Stimulated activated CD4-positive, alpha-beta T cell treated with anti-CD3 and anti-CD28 coated beads, TNF-alpha, amount 100 ng/mL, for 48 hours (primary cell): ENCODE measurements at places on chromosomes 12 and 14.
A peak's percentile ranks its signal among the peaks of the same experiment; 100 is the strongest.

GRCh38 chr12:111453071-111453989 is 47.6 kb downstream of the SH2B3 start:
- DNase-seq, result no peak

DNA sequence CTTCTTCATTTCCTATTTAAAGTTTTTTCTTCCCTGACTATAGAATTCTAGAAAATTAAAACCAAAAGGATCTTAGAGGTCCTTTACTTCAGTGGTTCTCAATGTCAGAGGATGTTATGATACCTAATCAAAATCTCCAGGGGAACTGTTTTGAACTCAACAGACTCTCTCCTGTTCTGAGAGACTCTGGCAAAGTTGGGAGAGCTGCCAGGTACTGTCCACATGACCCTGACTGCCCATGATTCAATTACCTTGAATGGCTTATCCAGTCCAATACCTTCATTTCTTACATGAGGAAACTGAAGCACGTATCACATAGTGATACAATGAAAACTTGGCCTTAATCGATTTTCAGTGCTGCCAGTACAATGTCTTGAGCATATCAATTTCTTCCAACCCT is 16.6 kb downstream of the ALKBH1 start:
- no peak for DNase-seq

DNA sequence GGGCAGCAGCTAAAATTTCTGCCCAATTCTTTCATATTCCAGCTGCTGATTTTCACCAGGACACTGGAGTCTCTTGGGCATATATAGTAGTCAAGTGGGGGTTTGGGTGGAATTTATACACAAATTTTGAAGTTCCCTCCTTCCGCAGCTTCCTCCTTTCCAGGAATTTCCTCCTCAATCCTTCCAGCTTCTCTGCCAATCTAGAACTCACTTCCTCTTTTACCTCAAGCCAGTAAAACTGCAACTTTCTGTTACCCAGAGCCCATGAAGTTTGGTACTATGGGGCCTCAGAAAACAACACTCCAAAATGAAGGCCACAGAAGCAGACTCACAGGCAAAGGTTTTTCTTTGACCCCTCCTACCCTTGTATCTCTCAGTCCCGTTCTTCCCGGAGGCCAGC is 51.7 kb upstream of the G2E3 start:
- no peak for DNase-seq

DNA sequence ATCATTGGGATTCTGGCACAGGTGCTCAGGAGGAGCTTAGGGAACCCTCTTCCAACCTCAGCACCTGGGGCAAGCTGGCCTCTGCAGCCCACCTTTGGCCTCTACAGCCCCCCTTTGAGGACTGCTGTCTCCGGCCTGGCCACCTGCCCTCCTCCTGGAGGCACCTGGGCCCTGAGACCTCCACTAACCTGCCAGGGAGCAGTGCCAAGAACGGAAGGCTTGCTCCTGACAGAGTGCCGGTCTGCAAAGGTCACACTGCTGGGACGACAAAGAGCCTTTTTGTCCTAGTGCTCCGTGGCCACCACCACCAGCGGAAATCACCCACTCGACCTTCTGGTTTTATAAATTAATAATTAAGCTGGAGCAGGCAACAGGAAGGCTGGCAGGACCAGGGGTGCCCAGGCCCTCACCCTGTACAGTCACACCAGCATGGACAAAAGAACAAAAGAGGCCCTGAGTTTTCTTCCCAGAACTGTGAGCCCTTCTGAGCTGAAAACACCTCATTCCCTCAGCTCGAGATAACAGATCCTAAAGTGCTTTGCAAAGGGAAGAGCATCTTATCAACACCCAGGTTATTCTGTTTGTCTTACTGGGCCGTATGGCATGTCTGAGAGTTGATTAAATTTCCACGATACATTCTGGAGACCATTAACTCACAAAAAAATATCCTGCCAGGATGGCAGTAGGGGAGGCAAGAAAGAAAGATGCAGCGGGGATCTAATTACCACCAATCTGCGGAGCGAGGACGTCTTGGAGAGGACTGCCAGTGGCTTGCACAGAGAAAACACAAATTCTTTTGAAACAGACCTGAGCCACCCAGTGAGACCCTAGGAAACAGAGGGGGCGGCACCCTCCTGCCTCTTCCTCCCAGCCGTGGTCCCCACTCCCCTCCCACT is 8.2 kb downstream of the TESC start:
- DNase-seq, result no peak

DNA sequence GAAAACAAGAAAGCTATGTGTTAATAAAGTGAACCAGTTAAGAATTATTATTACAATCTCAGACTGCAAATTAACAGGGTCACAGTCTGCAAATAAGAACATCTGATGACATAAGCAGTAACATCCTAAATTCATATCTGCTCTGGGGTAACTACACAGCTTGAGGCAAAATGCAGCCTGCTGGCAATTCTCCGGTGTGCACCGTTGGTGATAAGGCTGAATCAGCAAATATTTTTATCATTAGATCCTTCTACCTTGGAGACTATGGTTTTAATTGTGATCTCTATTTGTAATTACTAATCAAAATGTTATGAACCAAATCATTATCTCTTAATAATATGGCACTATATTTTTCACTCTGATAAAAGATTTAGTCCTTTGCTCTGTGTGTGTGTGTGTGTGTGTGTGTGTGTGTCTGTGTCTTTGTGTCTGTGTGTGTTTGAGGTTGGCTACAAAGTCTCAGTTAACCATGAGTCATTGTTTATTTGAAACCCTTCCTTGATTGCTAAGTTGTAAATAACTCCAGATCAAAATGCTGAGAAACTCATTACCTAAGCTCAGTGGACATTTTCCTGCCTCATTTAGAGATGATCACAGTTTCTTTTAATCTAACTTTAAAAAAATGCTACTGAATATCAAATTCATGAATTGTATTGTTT is 442.6 kb downstream of the GXYLT1 start:
- no peak for DNase-seq

DNA sequence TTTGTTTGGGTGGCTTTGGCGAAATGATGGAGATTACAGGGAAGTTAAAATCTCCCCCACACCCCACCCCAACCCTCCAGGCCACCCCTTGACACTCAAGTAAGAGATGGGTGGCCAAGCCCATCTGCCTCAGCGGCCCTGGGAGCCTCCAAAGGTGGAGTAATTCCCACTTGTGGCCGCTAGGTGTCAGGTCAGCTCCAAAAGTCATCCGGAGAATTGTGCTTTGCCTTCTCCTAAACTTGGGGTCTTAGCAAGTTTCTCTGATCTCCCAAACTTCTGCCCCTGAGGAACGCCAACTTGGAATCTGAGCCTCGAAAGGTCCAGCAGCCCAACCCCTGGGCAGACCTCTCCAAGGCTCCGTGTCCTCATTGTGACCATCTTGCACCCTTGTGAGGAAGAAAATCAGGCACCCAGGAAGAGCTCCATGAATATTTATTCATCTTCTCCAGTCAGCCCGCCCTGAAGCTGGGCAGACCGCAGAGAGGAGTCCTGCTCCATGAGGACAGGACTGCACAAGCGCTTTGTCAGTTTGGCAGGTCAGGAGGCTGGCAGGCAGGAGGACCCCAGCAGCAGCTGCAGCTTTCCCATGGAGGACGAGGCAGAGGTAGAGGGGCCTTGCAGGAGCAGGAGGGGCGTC is 46.7 kb downstream of the LRRC74A start:
- peak; percentile 50 for DNase-seq

- no peak for DNase-seq
Observed at GRCh38 chr12:96327889-96328288, 72.3 kb downstream of the CDK17 start.

- DNase-seq, result no peak
Observed at GRCh38 chr12:120432772-120433525, 5.0 kb upstream of the COX6A1 start.

- DNase-seq, result no peak
Observed at GRCh38 chr14:75491376-75491978, 30.8 kb upstream of the BATF start.

GRCh38 chr12:54046809-54047159 is 6.9 kb upstream of the HOXC4 start:
- no peak for DNase-seq

- no peak for DNase-seq
Observed at GRCh38 chr14:101191721-101192660, 288.5 kb upstream of the RTL1 start.

GRCh38 chr12:43835264-43835655 is 621 bp upstream of the TMEM117 start:
- no peak for DNase-seq

DNA sequence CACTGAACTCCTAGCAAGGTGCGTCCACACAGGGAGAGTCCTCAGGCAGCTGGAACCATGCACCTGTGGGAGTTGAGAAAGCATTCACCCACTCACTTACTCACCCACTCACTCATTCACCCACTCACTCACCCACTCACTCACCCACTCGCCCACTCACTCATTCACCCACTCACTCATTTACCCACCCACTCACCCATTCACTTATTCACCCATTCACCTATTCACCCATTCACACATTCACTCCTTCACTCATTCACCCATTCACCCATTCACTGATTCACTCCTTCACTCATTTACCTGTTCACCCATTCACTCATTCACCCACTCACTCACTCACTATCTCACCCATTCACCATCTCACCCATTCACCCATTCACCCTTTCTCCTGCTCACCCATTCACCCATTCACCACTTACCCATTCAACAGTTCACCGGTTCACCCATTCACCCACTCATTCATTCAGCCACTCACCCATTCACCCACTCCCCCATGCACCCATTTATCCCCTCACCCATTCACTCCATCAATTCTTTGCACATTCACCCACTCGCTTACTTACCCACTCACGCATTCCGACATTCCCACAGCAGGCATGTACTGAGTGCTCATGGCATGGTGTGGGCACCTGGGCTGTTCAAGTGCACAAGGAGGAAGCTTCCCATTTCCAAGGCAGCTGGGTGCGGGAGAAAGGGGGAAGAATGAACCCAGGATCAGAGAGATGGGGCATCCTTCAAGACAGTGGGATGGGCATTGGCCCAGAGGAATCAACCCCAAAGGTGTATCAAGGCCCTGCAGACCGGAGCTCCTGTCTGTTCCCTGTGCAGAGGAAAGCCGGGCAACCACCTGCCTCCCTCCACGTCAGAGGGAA is 135.2 kb upstream of the C14orf180 start:
- no peak for DNase-seq

GRCh38 chr14:76968621-76969063 is 59.9 kb downstream of the IRF2BPL start:
- no peak for DNase-seq

DNA sequence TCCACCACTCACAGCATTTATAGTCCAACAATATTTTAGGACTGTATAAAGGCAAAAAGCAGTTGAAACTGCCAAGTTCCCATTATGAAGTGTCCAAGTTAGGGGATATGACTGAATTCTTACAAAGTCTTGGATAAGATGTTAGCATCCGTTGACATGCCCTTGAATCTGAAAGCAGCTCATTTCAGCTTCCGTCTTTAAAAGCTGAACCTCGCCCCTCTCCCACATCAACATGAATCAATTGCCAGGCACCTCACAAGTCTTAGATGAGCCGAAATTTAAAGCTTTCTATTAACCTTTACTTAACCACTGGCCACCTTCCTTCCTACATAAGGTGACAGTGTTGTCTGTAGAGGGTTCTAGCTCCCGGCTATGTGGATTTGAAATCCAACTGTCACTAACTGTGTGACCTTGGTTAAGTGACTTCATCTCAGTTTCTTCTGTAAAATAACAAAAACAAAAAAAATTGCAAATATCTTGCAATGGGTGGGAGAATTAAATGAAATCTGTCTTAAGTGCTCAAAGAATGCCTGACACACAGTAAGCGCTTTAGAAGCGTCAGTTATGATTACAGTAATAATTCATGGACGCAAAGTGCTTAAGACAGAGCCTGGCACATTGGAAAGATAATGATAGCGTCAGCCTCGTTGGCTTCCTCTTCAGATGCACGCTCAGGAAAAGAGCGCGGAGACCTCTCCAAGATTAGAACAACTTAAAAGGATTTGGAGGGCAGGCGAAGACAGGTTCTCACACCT is 1.2 kb downstream of the PPP1CC start:
- no peak for DNase-seq

GRCh38 chr12:67220065-67220464 is 49.1 kb upstream of the CAND1 start:
- no peak for DNase-seq

DNA sequence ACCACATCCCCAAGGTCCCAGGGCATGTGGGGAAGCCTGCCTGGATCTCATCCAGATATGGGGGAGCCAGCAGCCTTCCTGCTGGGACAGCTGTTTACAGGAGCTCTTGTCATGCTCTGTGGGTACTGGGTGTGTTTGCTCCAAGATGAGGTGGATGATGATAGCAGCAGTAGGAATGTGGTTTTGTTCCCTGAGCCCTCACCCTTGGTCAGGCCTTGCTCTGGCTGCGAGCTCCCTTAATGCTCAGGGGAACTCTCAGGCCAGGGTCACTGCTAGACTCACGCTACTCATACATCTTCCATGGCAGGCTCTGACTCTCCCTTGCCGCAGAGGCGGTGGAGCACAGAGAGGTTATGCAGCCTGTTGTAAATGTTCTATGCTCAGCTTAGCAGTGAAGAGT is 990.3 kb downstream of the AACS start:
- no peak for DNase-seq

GRCh38 chr14:104856157-104856868 is 8.8 kb upstream of the CEP170B start:
- no peak for DNase-seq

GRCh38 chr14:77554207-77554606 is 55.6 kb upstream of the ISM2 start:
- no peak for DNase-seq

DNA sequence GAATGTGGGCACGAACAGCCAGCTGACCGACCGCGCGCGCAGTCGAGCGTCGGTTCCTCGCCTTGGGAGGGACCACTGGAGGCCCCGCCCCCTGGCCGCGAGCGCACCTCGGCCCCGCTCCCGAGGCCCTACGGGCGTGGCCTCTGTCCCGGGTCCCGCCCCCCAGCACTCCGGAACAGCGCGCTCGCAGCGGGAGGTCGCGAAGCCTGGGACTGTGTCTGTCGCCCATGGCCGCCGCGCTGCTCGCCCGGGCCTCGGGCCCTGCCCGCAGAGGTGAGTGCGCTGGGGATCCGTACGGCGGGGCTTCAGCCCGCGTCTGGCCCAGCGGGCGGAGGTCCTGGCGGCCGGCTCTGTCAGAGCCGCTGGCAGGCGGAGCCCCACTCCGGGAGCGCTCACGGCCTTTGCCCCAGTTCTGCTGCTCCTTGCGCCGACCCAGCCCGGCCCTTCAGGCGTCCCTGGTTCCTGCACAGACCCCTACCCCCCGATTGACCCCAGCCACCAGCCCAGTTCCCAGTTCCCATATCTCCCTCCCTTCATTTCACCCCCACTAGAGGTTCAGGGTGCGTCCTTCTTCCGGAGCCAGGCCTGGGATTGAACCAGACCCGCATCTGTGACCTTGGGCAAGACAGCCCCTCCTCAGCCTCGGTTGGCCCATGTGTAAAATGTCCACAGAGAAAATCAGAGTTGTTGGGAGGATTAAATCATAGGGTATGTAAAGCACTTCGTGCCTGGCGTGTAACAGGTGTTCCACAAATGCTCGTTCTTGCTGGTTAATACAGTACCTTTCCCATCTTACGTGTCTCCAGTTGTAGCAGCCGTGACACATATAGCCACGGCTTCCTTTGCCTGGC is at the start of gene ACADS:
ACADS (plus strand) TSS at position 168 of the 851 bp plus-strand sequence; CDS start at position 228, 60 bp downstream.
- peak; percentile 93 for DNase-seq

GRCh38 chr12:25797949-25798348 is 160.5 kb upstream of the RASSF8 start:
- no peak for DNase-seq

GRCh38 chr14:96409701-96410100 is 17.8 kb downstream of the AK7 start:
- no peak for DNase-seq
